Left lung (tissue), 14 donors: ENCODE measurements at places on chromosomes 1 and 21. TPM values are rescaled to one million over a fixed set of nuclear protein-coding genes. Genes with fewer than 3 reads are reported as not detected.

DNA sequence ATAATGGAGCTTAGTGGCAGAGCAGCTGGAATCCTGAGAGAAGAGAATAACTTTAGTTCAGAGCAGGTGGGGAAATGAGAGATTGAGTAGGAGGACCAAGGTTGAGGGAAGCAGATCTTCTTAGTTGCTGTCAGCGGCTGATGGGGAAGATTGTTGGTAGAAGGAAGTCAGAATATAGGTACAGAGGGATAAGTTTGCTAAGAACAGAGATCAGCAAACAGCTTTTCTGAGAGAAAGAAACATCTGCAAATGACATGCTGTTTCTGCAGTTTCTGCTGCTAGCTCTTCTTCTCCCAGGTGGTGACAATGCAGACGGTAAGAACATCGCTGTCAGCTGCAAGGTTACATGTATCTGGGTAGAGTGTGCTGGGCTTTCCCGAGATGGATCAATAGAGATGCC, at the start of gene CD1C:
Gene CD1C, plus strand, starts transcription at position 113 of the 400 bp plus-strand sequence. Its CDS starts 142 bp downstream, at position 255.
- H3K4me3 ChIP-seq, result no peak within 1 kb of the TSS
- DNase-seq, result no peak
- H3K36me3 ChIP-seq, result no peaks in the 10 kb centered on the region
- no peaks in the 10 kb centered on the region for H3K27me3 ChIP-seq
- H3K4me1 ChIP-seq, result peaks cover 38% of the 10 kb centered on the region

The AMY2B gene
- total RNA-seq, result 10.1 TPM

DNA sequence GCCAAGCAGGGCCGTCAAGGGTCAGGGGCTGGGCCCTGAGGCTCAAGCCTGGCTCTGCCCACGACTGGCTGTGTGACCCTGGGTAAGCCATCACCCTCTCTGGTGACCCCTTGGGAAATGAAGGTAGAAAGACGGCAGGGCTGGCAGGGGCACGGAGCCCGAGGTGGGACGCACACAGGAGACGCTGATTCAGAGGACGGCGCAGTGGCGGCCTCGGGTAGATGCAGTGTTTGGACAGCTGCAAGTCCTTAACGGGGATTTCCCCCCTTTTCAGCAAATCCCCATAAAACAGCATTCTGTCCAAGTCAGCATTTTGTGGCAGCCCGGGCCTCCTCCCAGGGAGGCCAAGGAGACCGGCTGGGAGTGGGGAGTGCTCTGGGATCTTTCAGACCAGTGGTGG, 16.7 kb downstream of the COL8A2 start:
- H3K27me3 ChIP-seq, result no peaks in the 10 kb centered on the region
- H3K36me3 ChIP-seq, result no peaks in the 10 kb centered on the region
- DNase-seq, result no peak
- no peak overlapping the region for H3K27ac ChIP-seq
- no peak overlapping the region for H3K4me3 ChIP-seq

- peaks cover 39% of the 10 kb centered on the region for H3K36me3 ChIP-seq
- H3K4me1 ChIP-seq, result no peaks in the 10 kb centered on the region
- H3K27me3 ChIP-seq, result no peaks in the 10 kb centered on the region
- no peak overlapping the region for H3K27ac ChIP-seq
- no peak overlapping the region for H3K4me3 ChIP-seq
- DNase-seq, result no peak
Observed at GRCh38 chr1:232486454-232487207, 143.3 kb downstream of the SIPA1L2 start.

DNA sequence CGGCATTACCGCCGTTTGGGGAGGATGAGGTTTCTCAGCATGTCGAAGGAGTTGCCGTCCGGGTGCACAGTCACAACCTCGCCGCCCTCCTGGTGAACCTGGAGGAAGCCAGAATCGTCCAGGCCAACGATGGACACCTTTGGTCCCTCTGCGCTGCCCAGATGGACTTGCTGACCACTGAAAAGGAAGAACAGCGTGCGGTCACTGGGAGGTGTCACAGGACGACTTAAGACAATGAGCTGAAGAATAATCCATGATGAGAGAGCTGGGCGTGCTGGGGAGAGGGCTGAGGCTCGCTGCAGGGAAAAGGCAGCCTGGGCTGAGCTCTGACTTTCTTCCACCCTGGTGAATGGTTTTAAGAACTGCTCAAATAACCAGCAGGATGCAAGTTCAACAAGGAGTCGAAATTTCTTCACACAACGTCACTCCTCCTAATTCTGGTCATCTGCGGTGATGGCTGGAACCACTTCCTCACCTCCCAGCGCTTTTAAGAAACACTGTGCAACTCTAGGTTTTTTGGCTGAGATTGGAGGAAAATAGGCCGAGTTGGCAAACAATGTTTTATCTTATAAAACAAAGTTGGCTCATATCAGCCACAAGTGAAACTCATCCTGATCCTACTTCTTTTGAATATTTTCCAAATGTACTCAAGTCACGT, 55.5 kb downstream of the SIM2 start:
- H3K27ac ChIP-seq, result no peak overlapping the region
- H3K4me3 ChIP-seq, result no peak overlapping the region
- H3K36me3 ChIP-seq, result peaks cover 12% of the 10 kb centered on the region
- peaks cover 6% of the 10 kb centered on the region for H3K4me1 ChIP-seq
- DNase-seq, result no peak
- H3K27me3 ChIP-seq, result no peaks in the 10 kb centered on the region

DNA sequence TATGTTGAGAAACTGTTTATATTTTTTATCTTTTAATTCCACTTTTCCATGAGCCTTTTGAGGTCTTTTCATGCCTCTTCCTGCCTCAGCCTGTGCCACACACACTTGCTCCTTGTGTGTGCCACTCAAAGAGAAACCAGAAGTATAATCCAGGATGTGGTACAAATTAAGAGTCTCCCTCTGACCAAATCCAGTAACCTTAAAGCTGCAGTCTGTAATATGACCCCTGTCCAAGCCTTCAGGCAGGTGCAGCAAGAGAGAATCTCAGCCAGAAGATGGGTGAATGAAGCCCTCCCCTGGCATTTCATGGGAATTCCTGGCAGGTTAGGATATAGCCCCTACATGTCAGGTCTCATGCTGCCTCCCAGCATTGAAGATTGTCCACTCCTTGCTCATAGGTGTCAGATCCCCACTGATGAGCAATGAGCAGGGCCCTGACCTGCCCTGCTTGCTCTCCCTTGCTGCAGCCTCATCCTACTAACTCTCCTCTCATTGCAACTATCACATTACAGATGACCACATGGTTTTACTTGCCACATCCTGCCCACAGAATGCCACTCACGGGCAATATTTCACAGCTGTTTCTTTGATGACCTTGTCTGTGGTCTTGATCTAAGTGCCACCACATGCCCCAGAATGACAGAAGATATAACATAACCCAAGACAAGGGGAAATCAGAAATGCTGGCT, 169.3 kb downstream of the SEC16B start:
- no peak for DNase-seq
- no peak overlapping the region for H3K4me3 ChIP-seq
- H3K27ac ChIP-seq, result no peak overlapping the region
- H3K4me1 ChIP-seq, result no peaks in the 10 kb centered on the region
- no peaks in the 10 kb centered on the region for H3K36me3 ChIP-seq

DNA sequence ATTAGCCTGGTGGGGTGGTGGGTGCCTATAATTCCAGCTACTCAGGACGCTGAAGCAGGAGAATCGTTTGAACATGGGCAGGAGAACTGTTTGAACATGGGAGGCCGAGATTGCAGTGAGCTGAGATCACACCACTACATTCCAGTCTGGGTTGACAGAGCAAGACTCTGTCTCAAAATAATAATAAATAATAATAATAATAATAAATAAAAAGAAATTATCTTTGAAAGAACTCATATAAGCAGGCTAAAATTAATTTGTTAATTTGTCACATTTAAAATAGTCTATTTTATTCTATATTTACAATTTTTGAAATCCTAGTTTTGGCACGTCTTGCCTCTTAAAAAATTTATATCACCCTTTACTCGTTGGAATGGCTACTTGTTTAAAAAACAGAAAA, 27.6 kb downstream of the CD247 start:
- peaks cover 8% of the 10 kb centered on the region for H3K27me3 ChIP-seq
- H3K27ac ChIP-seq, result no peak overlapping the region
- no peaks in the 10 kb centered on the region for H3K36me3 ChIP-seq
- no peak for DNase-seq
- no peak overlapping the region for H3K4me3 ChIP-seq

GRCh38 chr1:17075470-17076255, 21.8 kb upstream of the SDHB start:
- H3K4me1 ChIP-seq, result peaks cover 5% of the 10 kb centered on the region
- no peak for DNase-seq
- H3K27ac ChIP-seq, result no peak overlapping the region
- peaks cover 26% of the 10 kb centered on the region for H3K36me3 ChIP-seq
- H3K27me3 ChIP-seq, result no peaks in the 10 kb centered on the region
- H3K4me3 ChIP-seq, result no peak overlapping the region

DNA sequence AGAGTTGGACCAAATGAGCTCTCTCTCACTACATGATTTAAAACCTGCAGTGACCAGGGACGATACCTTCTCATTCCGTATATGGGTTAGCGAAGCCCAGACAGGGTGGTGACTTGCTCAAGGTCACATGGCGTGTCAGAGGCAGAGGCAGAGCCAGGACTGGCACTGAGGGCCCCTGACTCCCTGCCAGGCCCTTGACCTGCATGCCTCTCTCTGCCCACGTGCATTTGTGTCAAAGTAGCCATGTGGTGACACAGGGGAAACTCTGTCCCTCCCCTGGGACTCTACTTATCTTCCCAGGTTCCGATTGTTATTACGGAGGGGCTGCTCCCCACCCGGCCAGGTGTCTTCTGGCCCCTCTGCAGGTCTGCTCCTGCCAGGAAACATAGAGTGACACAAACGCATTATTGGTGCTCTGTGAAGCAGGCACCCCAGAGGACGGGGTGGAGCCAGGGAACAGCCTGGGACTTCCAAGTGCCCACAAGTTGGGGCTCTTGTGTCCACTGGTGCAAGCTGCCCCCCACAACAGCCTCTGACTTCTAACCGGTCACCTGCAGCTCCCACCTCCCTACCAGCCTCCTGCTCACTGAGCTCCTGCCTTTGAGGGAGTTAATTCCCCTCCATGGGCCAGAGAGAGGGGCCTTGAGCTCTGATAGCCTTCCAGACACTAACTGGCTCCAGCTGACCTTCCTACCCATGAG, 7.3 kb upstream of the TINAGL1 start:
- DNase-seq, result no peak
- peaks cover 7% of the 10 kb centered on the region for H3K4me1 ChIP-seq
- no peaks in the 10 kb centered on the region for H3K36me3 ChIP-seq
- H3K27me3 ChIP-seq, result no peaks in the 10 kb centered on the region
- no peak overlapping the region for H3K27ac ChIP-seq

- H3K4me1 ChIP-seq, result no peaks in the 10 kb centered on the region
- no peaks in the 10 kb centered on the region for H3K27me3 ChIP-seq
- no peak for DNase-seq
- H3K4me3 ChIP-seq, result no peak overlapping the region
- H3K27ac ChIP-seq, result no peak overlapping the region
Observed at GRCh38 chr1:43438953-43439581, 14.7 kb downstream of the HYI start.

GRCh38 chr1:201826830-201827229, 2.1 kb upstream of the IPO9 start:
- H3K4me1 ChIP-seq, result peaks cover 35% of the 10 kb centered on the region
- no peak for DNase-seq
- H3K36me3 ChIP-seq, result peaks cover 10% of the 10 kb centered on the region
- H3K27ac ChIP-seq, result no peak overlapping the region
- H3K27me3 ChIP-seq, result no peaks in the 10 kb centered on the region

DNA sequence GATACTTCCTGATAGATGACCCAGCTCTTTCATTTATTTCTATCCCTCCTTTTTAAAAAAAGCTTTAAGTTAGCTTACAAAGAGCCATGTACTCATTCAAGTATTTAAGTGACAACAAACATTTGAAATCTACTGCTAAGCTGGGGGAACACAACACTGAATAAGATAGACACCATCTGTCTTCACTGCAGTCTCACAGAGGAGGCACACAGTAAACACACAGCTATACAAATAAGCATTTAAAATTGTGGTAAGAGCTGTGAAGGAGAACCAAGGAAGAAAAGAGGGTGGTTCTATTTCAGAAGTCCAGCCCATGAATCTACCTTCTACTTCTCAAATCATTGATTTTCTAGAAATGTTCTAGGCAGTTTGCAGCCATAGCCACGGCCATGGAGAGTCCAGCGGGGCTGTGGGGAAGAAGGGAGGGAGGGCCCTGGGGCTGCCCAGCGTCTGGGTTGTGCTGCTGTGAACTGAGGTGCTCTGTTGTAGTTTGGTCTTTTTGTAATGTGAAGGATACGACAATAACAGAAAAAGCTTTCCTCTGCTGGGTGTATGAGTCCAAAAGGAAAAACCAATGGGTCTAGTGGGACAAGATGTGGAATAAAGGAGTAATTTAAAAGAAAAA, 28.2 kb downstream of the PRDM2 start:
- H3K27me3 ChIP-seq, result no peaks in the 10 kb centered on the region
- peaks cover 3% of the 10 kb centered on the region for H3K36me3 ChIP-seq
- no peak for DNase-seq
- no peaks in the 10 kb centered on the region for H3K4me1 ChIP-seq

The GIPC2 gene
- 1.2 TPM for total RNA-seq

DNA sequence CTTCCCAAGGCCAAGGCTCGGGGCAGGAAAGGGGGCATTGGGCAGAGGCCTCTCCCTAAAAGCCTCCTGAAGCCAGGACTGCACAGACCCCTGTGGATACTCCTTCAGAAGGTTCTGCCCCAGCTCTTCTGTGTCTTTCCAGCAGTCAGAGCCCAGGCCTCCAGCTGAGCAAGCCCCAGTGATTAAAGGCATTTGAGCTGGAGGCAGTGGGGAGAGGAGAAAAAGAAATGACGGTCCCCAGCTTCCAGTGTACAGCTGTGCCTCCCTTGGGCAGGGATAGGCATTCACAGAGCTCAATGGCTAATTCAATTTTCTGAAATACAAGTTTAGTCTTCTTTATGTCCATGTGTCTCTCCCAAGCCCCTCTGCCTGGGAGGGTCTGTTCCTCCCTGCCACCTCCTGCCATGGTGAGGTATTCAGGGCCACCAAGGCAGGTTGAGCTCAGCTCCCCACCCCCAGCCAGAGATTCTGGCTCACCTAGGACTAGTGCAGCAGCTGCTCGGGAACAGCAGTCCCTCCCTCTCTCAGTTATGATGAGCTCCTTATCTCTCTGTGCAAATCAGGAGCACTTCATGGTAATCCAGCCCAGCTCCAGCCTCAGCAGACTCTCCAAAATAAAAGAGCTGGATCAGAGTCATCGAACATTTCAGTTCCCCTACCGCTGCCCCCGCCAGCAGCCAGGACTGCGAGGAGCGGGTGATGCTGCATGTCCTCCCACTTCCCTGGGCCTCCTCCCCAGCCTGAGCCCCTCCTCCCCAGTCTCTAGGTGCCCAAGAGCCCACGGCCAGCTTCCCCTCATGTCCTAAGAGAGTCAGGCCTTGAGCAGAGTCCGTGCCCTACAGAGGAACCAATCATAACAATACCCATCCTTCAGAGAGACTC, 208.4 kb upstream of the ZC3H12A start:
- no peak for DNase-seq
- H3K4me3 ChIP-seq, result no peak overlapping the region
- H3K27me3 ChIP-seq, result peaks cover 31% of the 10 kb centered on the region
- H3K27ac ChIP-seq, result no peak overlapping the region
